ENCODE measurements at places on chromosomes 12 and 14. TPM values are rescaled to one million over a fixed set of nuclear protein-coding genes. Genes with fewer than 3 reads are reported as not detected.

- no peak for DNase-seq
These were observed 27.4 kb downstream of the CRACR2A start for GRCh38 chr12:3725388-3726115.

DNA sequence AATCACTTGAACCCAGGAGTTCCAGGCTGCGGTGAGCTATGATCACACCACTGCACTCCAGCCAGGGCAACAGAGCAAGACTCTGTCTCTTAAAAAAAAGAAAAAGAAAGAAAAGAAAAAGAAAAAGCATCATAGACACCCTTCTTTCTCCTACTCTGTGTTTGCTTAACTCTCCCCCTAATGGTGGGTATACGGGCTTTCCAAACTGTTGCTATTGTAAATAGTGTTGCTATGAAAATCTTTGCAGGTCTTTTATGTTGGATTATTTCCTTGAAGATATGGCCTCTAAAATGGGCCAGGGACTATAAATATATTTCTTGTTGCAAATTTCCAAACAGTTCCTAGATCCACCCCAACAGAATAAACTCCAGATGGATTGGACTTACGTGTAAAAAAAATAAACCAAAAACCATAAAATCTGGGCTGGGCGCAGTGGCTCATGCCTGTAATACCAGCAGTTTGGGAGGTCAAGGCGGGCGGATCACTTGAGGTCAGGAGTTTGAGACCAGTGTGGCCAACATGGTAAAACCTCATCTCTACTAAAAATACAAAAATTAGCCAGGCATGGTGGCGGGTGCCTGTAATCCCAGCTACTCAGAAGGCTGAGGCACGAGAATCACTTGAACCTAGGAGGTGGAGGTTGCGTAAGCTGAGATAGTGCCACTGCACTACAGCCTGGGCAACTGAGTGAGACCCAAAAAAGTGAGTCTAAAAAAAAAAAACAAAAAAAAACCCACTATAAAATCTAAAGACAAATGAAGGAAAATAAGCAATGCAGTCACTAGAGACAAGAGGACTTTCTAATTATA lies 25.9 kb downstream of the NFKBIA start:
- peak; percentile 86 for DNase-seq

GRCh38 chr14:72129291-72129690 lies 197.1 kb downstream of the RGS6 start:
- no peak for DNase-seq

- DNase-seq: peak; percentile 60
These were observed 149.0 kb upstream of the PWP1 start for GRCh38 chr12:107536613-107537012.

DNA sequence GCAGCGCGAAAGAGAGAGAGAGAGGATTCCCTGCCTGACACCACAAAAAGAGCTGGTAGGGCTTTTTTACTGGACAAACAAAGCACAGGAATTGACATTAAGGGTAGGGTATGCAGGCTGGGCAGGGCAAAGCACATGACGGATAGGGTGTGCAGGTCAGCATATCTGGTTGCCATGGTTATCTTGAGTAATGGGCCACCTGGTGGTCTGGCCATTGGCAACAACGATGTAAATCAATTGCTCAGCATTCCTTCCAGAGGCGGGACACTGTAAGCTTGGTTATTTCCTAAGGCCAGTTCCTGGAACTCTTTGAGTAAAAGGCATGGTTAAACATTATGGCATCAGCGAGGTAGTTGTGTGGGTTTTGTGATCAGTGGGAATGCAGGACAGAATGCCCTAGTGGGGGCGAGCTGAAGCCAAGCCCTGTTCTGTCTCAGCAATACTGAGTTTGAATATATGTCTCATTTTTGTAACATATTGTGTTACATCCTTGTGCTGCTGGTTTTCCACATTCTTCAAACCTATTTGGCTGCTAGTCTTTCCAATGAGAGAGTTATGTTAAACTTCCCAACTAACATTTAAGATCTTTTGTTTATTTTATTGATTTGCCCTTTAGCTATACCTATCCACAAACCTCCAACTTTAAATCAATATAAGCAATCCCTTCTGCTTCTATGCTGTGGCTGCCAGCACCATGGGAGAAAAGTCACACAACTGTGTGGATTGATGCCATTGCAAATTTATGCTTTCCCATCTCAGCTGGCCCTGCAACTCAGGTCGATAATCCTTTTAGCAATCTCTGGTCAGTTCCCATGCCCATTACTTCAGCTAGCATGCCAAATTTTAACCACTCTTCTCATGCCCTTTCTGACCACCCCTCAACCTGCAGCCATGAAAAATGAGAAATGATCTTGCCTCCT lies 396.7 kb upstream of the PDE3A start:
- DNase-seq: peak; percentile 94

- peak; percentile 83 for DNase-seq
These were observed 144.1 kb upstream of the BTG1 start for GRCh38 chr12:92289629-92290349.

DNA sequence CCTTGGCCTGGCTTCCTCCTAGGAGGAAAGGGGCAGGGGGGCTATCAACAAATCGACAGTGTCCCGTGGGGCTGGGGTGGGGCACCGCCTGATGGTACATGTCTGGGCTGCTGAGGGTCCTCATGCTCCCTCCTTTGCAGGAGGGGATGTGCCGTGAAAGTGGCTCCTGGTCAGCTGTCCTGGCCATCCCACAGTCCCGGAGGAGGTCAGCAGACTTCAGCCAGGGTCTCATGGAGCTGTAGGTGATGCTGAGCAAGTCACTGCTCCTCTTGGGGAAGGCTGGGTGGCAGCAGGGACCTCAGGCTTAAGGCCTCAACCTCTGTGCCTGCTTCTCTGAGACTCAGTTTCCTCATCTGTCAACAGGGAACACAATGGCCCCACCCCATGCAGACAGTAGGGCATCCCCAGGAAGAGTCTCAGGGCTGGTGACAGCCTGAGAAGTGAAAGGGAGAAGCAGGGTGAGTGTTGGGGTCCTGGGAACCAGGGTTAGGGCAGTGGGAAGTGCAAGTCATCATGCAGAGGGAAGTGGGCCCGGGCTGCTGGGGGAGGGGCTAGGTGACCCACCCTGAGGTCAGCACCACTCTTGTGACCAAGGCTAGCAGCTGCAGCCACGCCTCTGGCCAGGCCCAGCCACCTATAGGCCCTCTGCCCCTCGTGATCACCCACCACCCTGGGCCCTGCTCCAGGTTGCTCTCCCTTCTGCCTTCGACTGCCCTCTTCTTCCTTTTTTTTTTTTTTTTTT lies 4.4 kb upstream of the TNFAIP2 start:
- no peak for DNase-seq

- DNase-seq: no peak
These were observed 2.8 kb downstream of the CKB start for GRCh38 chr14:103519837-103520212.

DNA sequence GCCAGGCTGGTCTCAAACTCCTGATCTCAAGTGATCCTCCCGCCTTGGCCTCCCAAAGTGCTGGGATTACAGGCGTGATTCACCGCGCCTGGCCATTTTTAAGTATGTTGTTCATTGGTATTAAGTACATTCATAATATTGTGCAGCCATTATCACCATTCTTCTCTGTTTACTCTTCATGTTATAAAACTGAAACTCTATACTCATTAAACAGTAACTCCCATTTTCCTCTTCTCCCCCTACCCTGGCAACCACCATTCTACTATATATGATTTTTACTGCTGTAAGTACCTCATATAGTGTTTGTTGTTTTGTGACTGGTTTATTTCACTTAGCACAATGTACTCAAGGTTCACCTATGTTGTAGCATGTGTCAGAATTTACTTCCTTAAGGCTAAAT lies 23.1 kb downstream of the METAP2 start:
- DNase-seq: no peak

DNA sequence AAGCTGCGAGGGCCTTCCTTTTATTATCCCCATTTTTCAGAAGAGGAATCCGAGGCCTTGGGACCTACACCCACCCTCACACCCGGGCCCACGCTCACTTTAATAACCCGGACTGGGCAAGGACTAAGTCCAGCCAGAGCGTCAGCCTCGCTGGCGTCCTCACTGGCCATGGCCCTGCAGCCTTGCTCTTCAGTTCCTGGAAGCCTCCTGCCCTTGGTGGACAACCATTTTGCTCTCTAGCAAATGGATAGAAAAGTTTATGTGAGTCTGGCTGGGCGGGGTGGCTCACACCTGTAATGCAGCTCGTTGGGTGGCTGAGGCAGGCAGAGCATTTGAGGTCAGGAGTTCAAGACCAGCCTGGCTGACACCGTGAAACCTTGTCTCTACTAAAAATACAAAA lies 9.8 kb downstream of the RTL1 start:
- DNase-seq: no peak

GRCh38 chr12:124742678-124743077 lies 121.0 kb downstream of the SCARB1 start:
- no peak for DNase-seq

DNA sequence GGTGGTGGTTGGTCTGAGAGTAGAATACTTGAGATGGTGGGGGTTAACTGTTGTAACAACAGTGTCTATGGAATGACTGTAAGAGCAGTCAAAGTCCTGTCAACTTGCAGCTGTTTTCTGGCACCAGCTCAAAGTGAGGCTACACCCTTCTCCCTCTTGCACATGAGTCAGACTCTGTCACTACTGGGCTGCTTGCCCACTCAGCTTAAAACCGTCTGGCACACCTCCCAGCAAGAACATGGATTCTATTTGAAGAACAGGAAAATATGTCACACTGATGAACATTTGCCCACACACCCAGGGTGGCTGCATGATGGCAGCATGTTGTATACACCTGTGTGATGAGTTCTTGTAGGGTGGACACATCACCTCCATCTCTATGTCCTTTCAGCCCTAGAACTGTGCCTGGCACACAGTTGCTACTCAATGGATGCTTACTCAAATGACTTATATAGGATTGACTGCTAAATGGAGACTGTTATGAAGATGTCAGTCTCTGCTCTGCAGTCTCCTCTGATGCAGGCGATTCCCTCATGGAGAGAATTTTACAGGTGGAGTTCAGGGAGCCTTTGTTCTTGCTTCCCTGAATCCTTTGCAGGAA lies 19.3 kb upstream of the SERPINA6 start:
- peak; percentile 100 for DNase-seq

- DNase-seq: no peak
These were observed 136.8 kb upstream of the NOS1 start for GRCh38 chr12:117498256-117498655.

- no peak for DNase-seq
These were observed 1.3 kb downstream of the ZFHX2 start for GRCh38 chr14:23550131-23550811.

DNA sequence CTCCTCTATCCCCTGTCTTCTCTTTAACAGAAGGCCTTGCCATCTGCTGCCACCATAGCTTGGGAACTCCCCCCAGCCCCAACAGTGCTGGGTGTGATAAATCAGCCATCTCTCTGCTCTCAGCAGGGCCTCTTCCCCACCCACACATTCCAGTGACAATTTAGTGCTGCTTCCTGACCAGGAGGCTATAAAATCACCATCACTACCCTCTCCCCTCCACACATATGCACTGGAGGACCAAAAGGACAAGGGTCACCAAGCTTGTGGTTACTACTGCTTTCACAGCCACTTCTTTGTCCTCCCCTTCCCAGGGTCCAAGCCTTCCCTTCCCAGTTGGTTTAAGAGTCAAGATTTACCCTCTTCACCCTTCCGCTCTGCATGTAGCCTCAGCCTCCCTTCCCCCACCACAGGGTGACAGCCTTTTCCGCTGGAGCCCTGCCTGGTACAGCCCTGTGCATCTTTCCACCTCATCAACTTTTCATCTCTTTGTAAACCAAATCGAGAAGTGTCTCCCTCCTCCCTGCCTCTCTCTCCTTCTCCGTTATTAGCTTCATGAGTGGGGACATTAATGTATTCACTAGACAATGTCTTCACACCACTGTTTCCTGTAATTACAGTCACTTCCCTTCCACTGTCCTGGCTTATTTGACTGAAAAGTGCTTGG lies 9.4 kb downstream of the PSMB5 start:
- peak; percentile 14 for DNase-seq

- no peak for DNase-seq
These were observed 389.2 kb downstream of the EGLN3 start for GRCh38 chr14:33561488-33562175.

DNA sequence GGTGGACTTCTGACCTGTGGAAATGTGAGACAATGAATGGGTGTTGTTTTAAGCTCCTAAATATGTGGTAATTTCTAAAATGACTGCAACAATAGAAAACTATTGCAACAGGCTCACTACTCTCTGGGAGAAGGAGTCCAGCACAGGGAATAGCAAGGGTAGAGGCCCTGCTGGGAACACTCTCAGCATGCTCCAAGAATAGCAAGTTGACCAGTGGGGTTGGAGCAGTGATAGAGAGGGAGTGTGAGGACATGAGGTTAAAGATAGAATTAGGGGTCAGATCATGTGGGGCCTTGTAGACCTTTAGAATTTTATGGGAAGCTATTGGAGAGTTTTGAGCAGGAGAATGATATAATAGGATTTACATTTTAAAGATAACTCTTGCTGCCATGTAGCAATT lies 346.7 kb upstream of the CCDC196 start:
- no peak for DNase-seq

- no peak for DNase-seq
These were observed 88.2 kb downstream of the DUSP16 start for GRCh38 chr12:12474471-12474928.

- no peak for DNase-seq
These were observed 27.4 kb upstream of the TMCC3 start for GRCh38 chr12:94677778-94678177.

- DNase-seq: no peak
These were observed 72.5 kb downstream of the LGMN start for GRCh38 chr14:92675976-92676375.

GRCh38 chr14:69298131-69299071 lies 38.4 kb downstream of the GALNT16 start:
- no peak for DNase-seq

DNA sequence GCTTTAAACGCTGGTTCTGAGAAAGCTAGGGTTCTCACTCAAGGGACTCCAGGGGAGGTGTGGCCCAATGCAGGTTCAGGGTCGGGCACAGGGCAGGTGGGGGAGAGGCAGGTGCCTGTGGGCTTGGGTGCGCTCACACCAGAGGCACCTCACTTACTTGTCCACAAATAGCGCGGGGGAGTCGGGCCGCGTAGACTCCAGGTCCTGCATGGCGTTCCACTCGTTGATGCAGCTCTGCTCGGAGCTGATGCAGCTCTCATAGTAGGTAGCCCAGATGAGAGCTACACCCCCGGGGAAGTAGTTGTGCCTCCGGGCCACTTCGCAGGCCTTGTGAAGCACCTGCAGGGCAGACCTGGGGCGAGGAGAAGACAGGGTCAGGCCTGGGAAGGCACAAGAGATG lies 49.9 kb downstream of the SSH1 start:
- DNase-seq: no peak

Gene GPR162
- total RNA-seq: 11.8 TPM

Gene SRGAP1
- total RNA-seq: 17.5 TPM

Gene TCL1A
- not detected for total RNA-seq

Gene GPR84
- not detected for total RNA-seq

Gene PRPF40B
- 11.7 TPM for total RNA-seq

Gene KLRC2
- total RNA-seq: not detected

Gene CLEC9A
- not detected for total RNA-seq

Gene C12orf50
- total RNA-seq: under 0.01 TPM

Gene ALG10B
- 1.8 TPM for total RNA-seq

Gene TMEM30B
- total RNA-seq: 0.51 TPM

Gene HOXC5
- total RNA-seq: not detected

Gene CGRRF1
- total RNA-seq: 23.0 TPM

Gene PTMS
- total RNA-seq: 29.5 TPM

Gene CACNB3
- total RNA-seq: 18.5 TPM

Gene LBHD2
- total RNA-seq: not detected

Gene MYO1H
- not detected for total RNA-seq
